ENCODE measurements at places on chromosomes 16 and 17.

DNA sequence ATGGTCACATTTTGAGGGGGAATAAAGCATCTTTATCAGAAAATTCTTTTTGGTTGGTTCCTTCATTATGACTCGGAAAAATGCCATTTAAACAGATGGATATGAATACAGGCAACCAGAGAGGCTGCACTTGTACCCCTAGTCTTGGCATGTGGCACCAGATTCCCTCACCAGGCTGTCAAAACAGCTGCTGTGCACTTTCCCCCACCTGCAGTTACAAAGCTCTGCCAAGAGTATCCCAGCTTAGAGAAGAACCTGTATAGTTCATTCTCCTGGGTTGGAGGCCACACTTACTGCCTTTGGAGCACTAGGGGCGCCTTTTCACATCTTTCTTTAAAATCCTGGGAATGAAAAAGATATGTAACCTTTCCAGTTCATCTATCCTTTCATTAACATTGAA lies 190.3 kb downstream of the KIF2B start:
- H3K27ac ChIP-seq: no peak overlapping the region
- no peaks in the 10 kb centered on the region for H3K36me3 ChIP-seq
- H3K4me1 ChIP-seq: no peaks in the 10 kb centered on the region
- no peaks in the 10 kb centered on the region for H3K27me3 ChIP-seq

- no peak overlapping the region for H3K4me3 ChIP-seq
- H3K36me3 ChIP-seq: no peaks in the 10 kb centered on the region
- no peak overlapping the region for H3K27ac ChIP-seq
Measured at GRCh38 chr17:45950888-45951287, 48.2 kb upstream of the STH start.

GRCh38 chr17:76404256-76404655 lies 19.8 kb downstream of the SPHK1 start:
- H3K4me3 ChIP-seq: no peak overlapping the region
- no peak for DNase-seq
- peaks cover 45% of the 10 kb centered on the region for H3K36me3 ChIP-seq
- no peak overlapping the region for H3K27ac ChIP-seq
- peaks cover 2% of the 10 kb centered on the region for H3K27me3 ChIP-seq

GRCh38 chr16:9308356-9308801 lies 216.9 kb downstream of the HAPSTR1 start:
- H3K4me3 ChIP-seq: no peak overlapping the region
- H3K36me3 ChIP-seq: no peaks in the 10 kb centered on the region
- H3K27ac ChIP-seq: no peak overlapping the region
- H3K4me1 ChIP-seq: no peaks in the 10 kb centered on the region
- DNase-seq: no peak
- H3K27me3 ChIP-seq: no peaks in the 10 kb centered on the region

Data from neuronal stem cell (in vitro differentiated cells).